ENCODE measurements at places on chromosomes 2 and 18.

GRCh38 chr18:56545464-56545863 is 92.9 kb downstream of the TXNL1 start:
- DNase-seq: no peak

- DNase-seq: peak; percentile 46
Observed at GRCh38 chr2:12702168-12703121, 14.3 kb upstream of the TRIB2 start.

DNA sequence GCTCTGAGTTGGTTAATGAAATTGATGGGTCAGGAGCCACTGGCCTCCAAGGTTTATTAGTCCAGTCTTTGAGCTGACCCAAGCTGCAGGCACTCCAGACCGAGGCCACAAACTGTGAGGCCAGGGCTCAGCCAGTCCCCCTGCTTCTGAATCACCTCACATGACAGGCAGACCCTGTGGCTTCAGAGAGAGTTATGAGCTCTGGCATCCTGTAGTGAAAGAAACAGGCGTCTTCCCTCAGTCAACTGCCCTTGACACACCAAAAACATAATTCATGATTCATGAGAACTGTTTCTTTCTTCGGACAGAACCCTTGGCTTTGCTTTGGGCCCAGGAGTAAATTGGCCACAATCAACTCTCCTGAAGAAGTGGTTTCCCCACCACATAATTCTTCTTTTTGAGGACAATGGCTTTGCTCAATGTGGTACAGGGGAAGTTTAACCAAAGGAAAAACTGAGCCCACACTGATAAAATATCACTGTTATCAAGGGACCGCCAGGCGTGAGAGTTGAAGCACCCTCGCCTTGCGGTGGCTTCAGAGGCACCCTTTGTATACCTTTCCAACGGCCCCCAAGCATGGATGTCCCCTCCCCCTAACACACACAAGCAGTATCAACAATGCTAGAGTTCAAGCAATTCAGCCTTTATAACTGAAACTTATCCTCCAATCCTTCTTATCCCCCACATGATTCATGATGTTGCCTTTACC is 226.9 kb downstream of the CYRIA start:
- DNase-seq: no peak

GRCh38 chr2:42933824-42934254 is 141.5 kb upstream of the HAAO start:
- no peak for DNase-seq

GRCh38 chr2:157345647-157346389 is 20.2 kb upstream of the ERMN start:
- no peak for DNase-seq
